ENCODE measurements at places on chromosomes 3 and 15.

DNA sequence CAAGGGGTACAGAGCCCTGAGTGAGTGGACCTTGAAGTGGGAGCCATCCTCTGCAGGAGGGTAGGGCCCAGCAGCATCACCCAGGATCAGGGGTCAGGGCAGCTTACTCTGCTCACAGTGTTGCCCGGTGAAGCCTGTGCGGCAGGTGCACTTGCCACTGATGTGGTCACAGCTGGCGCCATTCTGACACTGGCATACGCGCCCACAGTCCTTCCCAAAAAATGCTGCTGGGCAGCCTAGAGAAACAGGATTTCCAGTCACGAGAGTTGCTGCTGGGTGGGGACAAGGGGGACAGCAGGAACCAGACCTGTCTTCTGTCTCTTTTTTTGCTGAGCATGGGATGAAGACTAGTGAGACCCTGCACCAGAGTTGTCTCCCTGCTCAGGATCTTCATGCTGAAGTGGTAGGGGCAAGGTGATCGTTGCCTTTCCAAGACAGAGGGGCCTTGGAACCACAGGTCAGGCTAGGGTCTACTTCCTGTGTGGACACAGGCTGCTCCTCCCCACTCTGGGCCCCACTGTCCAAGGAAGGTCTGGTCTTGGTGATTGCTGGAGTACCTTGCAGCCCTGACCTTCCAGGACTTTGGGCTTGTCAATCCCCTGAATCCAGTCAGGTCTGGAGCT is 46.9 kb downstream of the RAB11A start:
- DNase-seq, result no peak

GRCh38 chr15:70120958-70121623 is 23.4 kb upstream of the TLE3 start:
- DNase-seq, result no peak

GRCh38 chr15:90071220-90071807 is 31.0 kb downstream of the IDH2 start:
- DNase-seq, result peak; percentile 39

DNA sequence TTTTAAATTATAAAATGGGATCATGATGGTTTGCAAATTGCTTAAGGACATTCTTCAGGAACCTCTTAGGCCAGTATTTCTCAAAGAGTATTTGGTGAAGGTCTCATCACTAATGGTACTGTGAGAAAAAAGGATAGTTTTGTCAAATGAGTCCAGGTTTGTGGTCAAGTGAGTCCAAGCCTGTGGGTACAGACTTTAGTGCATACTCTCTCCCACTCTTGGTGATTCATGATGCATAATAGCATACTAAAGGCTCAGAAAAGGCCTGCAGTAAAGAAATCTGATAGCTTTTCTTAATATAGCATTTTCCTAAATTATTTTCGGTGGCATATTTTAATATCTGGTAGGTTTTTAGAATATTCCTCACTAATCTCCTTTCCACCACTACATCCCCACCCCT is 20.0 kb downstream of the BOC start:
- no peak for DNase-seq

- DNase-seq, result no peak
These were observed 9.7 kb downstream of the TTC23 start for GRCh38 chr15:99239545-99240198.

GRCh38 chr15:100860829-100861510 is 18.7 kb upstream of the ALDH1A3 start:
- no peak for DNase-seq

GRCh38 chr3:136283627-136284026 is 33.5 kb downstream of the PCCB start:
- no peak for DNase-seq

DNA sequence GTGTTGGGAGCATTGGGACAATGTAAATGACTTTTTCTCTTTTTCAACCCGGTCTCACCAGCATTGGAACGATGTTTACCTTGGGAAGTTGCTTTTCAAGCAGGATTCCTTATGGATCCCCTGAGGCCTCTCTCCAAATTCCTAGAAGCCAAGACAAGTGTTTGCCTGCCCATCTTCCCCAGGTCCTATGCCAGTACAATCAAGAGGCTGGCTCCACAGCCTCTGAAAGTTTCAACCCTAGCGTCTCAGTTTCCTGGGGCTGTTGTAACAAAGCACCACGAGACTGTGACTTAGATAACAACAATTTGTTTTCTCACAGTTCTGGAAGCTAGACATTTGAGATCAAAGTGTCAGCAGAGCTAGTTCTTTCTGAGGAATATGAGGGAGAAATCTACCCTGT is 347.2 kb upstream of the UMPS start:
- DNase-seq, result no peak
